T-helper 1 cell treated with Interleukin-12 subunit alpha and Interleukin-12 subunit beta and Interleukin-4 antibody, amounts not matched to agents 30 ng/mL and 1 ng/mL, for 36 hours (primary cell): ENCODE measurements at places on chromosomes 1 and 21. TPM values are rescaled to one million over a fixed set of nuclear protein-coding genes. Genes with fewer than 3 reads are reported as not detected.

Gene FCN3
- not detected in 2 replicates for total RNA-seq

Gene ODR4
- total RNA-seq = 17.6 and 19.0 TPM in 2 replicates

Gene COL11A1
- total RNA-seq = not detected in 2 replicates

Gene LIN28A
- not detected in 2 replicates for total RNA-seq

Gene CD164L2
- total RNA-seq = not detected in 2 replicates

Gene SPAG17
- total RNA-seq = not detected in 2 replicates

Gene CAPN9
- not detected in 2 replicates for total RNA-seq

Gene SH2D2A
- 234 and 243 TPM in 2 replicates for total RNA-seq

Gene TAF5L
- 25.4 and 27.7 TPM in 2 replicates for total RNA-seq

Gene LYPD8
- not detected in 2 replicates for total RNA-seq

Gene PALMD
- total RNA-seq = not detected in 2 replicates

Gene FCRL4
- total RNA-seq = not detected in 2 replicates

Gene MFSD2A
- 6.0 and 6.2 TPM in 2 replicates for total RNA-seq

Gene NCF2
- total RNA-seq = 25.8 and 28.1 TPM in 2 replicates

Gene EVI5
- total RNA-seq = 1.3 and 1.4 TPM in 2 replicates

Gene KRTAP10-2
- not detected in 2 replicates for total RNA-seq

Gene DNM3
- 1.2 and 1.8 TPM in 2 replicates for total RNA-seq

Gene GBP7
- total RNA-seq = not detected in 2 replicates

Gene NMNAT2
- 0.05 and 0.46 TPM in 2 replicates for total RNA-seq

Gene SLC45A1
- 0.20 and 0.51 TPM in 2 replicates for total RNA-seq

Gene S100A8
- not detected in 2 replicates for total RNA-seq

Gene LRRC53
- total RNA-seq = not detected in 2 replicates

Gene F5
- 16.7 and 17.5 TPM in 2 replicates for total RNA-seq

Gene PLA2G2F
- total RNA-seq = not detected in 2 replicates

Gene KLHL21
- total RNA-seq = 26.0 and 28.1 TPM in 2 replicates

Gene ADSS2
- total RNA-seq = 55.5 and 58.4 TPM in 2 replicates

Gene ERO1B
- 3.9 and 6.4 TPM in 2 replicates for total RNA-seq

Gene RSPH1
- not detected in 2 replicates for total RNA-seq

Gene LDLRAD2
- total RNA-seq = not detected in 2 replicates

Gene CHTOP
- 103 and 105 TPM in 2 replicates for total RNA-seq

Gene E2F2
- total RNA-seq = 72.5 and 78.8 TPM in 2 replicates

Gene RGS7
- not detected in 2 replicates for total RNA-seq

Gene FYB2
- not detected in 2 replicates for total RNA-seq

Gene S100A16
- not detected in 2 replicates for total RNA-seq

Gene CLDN17
- not detected in 2 replicates for total RNA-seq

Gene CCDC28B
- total RNA-seq = 31.7 and 33.2 TPM in 2 replicates
